ENCODE measurements at places on chromosomes 3 and 15.
A peak's percentile ranks its signal among the peaks of the same experiment; 100 is the strongest.

DNA sequence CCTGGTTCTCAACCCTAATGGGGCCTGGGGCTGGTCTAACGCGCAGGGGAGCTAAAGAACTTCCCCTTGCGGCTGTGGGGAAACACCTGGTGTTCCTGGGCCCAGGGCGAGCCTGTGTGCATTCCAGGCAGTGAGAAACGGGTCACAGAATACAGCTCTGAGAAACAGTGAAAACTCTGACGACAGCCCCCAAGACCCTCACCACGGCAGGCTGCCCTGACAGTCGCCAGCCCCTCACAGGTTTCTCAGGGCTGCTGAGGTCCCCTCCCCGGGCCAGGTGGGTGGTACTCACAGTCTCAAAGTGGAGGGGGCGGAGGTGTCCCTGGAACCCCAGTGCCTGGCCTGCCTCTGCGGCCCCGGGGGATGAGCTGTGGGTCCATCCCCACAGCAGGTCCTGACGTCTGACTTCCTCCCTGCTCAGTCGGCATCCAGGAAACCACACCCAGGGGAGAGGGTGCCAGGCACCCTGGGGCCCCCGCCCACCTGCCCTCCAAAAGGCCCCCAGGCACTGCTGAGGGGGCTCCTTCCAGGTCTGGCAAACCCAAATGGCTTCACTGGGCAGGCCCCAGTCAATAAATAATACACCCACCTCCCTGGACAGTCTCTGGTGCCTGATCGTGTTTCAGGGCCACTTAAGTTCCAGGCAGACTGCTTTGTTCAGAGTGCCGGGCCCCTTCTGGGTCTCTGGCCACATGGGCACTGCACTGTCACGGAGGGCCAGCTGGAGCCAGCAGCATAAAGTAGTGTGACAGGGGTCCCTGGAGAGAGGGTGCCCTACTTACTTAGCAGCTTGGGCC is 57.7 kb downstream of the IQSEC1 start:
- no peak for DNase-seq

DNA sequence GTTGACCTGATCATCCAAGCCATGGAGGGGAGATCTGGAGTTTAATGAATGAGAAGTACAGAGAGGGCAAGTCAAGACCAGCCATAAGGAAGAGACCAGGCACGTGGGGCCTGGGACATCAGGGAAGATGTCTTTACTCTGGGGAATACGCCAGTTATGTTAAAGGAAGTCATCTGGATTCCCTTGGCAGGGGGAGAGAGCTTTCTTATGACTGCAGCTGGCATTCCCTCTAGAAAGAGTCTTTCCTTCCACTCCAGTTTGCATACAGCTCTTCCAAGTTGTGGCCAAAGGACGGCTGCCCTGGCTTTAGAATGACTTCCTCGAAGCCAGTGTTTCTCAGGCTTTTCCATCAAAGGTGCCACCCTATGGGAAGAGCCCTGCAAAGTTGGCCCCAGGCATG is 93.6 kb upstream of the AGBL1 start:
- DNase-seq, result no peak

GRCh38 chr3:10260211-10260701 is 12.0 kb downstream of the TATDN2 start:
- DNase-seq, result no peak

- peak; percentile 63 for DNase-seq
Observed at GRCh38 chr15:64004587-64004986, 41.7 kb downstream of the DAPK2 start.

- DNase-seq, result peak; percentile 56
Observed at GRCh38 chr3:156161172-156161571, 40.8 kb downstream of the KCNAB1 start.

GRCh38 chr3:140360332-140360731 is 317.5 kb upstream of the TRIM42 start:
- DNase-seq, result no peak

- no peak for DNase-seq
Observed at GRCh38 chr15:76787273-76787672, 117.9 kb downstream of the SCAPER start.

DNA sequence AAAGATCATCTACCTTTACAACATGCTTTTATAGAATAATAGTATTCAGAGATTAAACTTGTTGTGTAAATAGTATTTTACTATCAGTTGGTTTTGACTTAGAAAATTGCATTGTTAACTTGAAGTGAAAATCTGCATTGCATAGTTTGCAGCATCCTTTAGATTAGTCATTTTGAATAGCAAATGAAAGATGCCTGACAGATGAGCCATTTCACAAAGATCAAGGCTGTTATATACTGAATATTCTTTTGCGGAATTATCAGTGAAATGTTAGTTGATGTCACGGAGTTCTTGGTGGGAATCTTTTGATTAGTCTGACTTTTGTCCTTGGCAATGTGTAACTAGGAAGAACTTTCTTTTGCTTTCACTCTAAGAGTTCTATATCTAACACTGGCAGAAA is 24.5 kb downstream of the RSRC1 start:
- DNase-seq, result no peak

GRCh38 chr3:165225604-165226003 is 29.4 kb upstream of the SLITRK3 start:
- DNase-seq, result no peak

DNA sequence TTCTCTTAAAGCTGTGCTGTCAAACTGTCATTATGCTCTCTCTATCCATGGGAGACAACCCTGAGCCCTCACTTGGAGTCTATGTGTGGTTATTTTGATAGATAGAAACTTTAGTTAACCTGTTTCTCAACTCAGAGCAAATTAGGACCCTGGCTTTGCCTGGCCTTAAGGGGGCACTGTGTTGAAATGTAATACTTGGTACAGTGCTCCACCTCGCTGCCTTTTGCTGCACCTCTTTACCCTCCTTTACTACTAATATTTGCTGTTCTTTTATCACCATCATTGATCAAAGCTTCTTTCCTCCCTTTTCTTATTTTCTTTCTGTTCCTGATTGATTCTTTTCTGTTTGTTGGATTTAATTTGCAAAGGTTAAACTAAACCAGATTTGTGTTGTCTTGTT is 34.3 kb downstream of the STT3B start:
- DNase-seq, result no peak
